ENCODE measurements at places on chromosomes 16 and 17. TPM values are rescaled to one million over a fixed set of nuclear protein-coding genes. Genes with fewer than 3 reads are reported as not detected.
A peak's percentile ranks its signal among the peaks of the same experiment; 100 is the strongest.

DNA sequence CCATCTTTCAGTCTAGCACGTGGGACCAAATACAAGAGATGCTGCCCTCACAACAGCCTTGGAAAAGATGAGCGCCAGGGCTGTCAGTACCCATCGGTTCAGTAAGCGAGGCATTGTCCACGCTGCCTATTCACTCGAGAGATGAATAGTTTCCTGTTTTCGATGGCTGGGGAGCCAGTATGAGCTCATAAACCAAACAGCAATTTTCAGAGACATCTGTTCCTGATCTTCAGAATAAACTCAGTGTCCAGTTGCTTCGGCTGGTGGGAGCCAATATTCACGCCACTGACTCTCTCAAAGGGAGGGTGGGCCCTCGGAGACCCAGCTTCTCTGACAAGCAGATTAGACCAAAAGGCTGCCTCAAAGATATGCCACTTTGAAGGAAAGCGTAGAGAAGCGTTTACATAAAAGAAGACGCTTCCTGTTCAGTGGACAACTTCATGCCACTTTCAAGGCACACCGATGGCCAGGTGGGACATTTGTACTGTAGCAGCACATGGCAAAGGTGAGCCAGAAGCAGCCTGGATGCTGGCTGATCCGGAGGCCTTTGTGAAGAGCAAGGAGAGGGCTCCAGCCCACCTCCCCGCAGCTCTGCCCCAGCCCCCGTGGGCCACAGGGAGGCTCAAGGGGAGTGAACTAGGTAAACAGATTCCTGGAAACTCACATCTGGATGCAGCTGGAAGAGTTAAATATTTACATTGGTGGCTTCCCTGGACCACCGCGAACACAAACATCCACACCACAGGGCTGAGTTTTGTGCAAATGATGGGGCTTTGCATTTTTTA, 6.0 kb downstream of the TIMM22 start:
- H3K36me3 ChIP-seq: no peaks in the 10 kb centered on the region
- peak; percentile 26 for DNase-seq
- H3K27ac ChIP-seq: no peak overlapping the region
- H3K27me3 ChIP-seq: no peaks in the 10 kb centered on the region
- peaks cover 37% of the 10 kb centered on the region for H3K4me1 ChIP-seq

DNA sequence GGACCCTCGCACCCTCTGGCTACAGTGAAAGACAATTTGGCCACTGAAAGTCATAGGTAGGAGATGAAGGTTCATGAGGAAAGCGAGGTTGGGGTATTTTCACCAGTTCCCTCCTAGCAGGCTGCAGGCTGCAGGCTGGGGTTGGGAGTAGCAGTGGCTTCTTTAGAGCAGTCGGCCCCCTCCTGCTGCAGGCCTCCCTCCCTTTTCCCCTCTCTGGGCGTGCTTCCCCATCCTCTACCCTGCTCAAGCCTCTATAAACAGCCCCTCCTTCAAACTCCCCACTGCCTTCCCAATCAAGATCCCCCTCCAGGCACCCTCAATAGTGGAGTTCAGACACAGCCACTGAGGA, 41.8 kb downstream of the GAS7 start:
- H3K27ac ChIP-seq: no peak overlapping the region
- H3K36me3 ChIP-seq: no peaks in the 10 kb centered on the region
- no peak for DNase-seq
- no peak overlapping the region for H3K4me3 ChIP-seq
- H3K4me1 ChIP-seq: no peaks in the 10 kb centered on the region

Gene CCDC102A
- 22.4 TPM for total RNA-seq

Gene FNDC8
- not detected for total RNA-seq

- peaks cover 3% of the 10 kb centered on the region for H3K4me1 ChIP-seq
- no peak overlapping the region for H3K27ac ChIP-seq
- no peak overlapping the region for H3K4me3 ChIP-seq
- no peaks in the 10 kb centered on the region for H3K27me3 ChIP-seq
- DNase-seq: no peak
Measured at GRCh38 chr16:20976576-20976975, 76.0 kb downstream of the LYRM1 start.

DNA sequence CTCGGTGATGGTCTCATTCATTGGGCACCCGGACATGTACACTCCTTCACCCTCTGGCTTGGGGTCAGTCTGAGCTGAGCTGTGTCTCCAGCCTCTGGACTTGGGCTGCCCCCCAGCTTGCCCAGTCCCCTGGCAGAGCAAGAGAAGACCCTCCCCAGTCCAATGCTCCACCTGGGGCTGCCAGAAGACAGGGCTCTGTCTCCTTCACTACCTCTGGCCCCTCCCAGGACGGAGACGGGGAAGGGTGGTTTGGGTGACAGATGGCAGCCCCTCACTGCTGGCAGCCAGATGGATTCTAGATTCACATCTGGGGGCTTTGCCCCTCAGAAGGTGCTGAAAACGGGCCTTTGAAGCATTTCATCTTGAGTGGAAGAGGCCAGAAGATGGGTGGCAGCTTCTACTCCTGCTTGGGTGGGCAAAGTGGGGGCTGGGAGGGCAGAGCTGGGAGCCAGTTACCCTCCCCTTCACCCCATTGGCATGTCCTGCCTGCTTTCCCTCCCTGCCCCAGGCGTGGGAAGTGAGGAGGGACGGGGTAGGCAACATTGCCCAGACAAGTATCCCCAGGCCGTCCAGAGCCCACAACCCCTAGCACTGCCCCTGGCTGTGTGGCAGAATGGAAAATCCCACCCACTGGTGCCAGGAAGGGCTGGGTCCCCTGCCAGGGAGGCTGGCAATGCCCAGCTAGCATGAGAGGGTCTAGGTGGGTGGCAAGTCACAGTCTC, 13.9 kb downstream of the NGFR start:
- H3K36me3 ChIP-seq: no peaks in the 10 kb centered on the region
- H3K4me3 ChIP-seq: no peak overlapping the region
- no peaks in the 10 kb centered on the region for H3K27me3 ChIP-seq
- no peak for DNase-seq
- H3K4me1 ChIP-seq: no peaks in the 10 kb centered on the region
- H3K27ac ChIP-seq: no peak overlapping the region

Gene CWC25
- 15.0 TPM for total RNA-seq

Gene IRF8
- total RNA-seq: 6.2 TPM

DNA sequence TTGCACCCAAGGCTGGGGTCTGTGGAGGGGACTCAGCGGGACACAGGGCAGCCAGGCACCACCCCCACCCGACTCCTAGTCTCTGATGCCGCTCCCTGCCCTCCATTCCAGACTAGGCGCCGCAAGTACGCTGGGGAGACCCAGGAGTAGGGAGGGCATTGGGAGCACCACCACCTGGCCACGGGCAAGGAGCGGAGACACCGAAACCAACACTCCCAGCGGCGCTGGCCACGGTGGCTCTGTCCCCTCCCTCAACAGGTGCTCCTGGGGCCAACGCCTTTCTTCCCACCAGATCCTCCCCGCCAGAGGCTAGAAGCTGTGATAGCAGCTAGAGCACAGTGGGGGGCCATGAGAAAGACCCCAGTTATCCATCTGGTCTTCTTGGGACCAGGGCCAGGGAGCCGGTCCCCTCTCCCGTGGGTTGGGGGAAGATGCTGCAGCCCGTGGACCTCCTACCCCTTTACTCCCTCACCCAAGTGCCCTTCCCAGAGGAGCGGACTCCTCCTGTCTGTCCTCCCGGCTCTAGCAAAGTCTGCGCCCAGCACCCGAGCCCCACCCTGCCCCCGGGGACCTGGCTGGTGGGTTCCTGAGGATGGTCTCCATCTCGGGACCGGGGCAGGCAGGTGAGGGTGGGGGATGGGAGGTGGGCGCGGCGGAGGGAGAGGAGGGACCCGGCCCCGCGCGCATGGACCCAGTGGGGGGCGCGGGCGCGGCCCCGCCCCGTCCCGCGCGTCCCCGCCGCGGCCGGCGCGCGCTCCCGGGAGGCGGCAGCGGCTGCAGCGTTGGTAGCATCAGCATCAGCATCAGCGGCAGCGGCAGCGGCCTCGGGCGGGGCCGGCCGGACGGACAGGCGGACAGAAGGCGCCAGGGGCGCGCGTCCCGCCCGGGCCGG, at the start of gene SYNGR3:
SYNGR3 (plus strand) TSS at position 762 of the 892 bp plus-strand sequence. CDS start 133 bp downstream, outside the sequence.
- peaks cover 19% of the 10 kb centered on the region for H3K27me3 ChIP-seq
- no peak for DNase-seq
- no peak within 1 kb of the TSS for H3K4me3 ChIP-seq
- no peak within 1 kb of the TSS for H3K27ac ChIP-seq
- H3K4me1 ChIP-seq: peaks cover 46% of the 10 kb centered on the region
- peaks cover 2% of the 10 kb centered on the region for H3K36me3 ChIP-seq

All from body of pancreas (tissue), 4 donors.